Fibroblast of skin of right biceps (primary cell): ENCODE measurements at places on chromosomes 6 and 20.

- no peak for DNase-seq
Observed at GRCh38 chr6:110387986-110388385, 27.4 kb downstream of the DDO start.

DNA sequence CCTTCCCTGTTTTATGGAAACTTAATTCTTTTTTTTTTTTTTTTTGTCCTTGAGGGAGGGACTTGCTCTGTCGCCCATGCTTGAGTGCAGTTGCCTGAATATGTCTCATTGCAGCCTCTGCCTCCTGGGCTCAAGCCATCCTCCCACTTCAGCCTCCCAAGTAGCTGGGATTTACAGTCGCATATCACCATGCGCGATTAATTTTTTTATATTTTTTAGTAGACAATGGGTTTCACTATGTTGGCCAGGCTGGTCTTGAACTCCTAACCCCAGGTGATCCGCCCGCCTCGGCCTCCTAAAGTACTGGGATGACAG is 654 bp downstream of the TMEM14C start:
- DNase-seq = no peak

DNA sequence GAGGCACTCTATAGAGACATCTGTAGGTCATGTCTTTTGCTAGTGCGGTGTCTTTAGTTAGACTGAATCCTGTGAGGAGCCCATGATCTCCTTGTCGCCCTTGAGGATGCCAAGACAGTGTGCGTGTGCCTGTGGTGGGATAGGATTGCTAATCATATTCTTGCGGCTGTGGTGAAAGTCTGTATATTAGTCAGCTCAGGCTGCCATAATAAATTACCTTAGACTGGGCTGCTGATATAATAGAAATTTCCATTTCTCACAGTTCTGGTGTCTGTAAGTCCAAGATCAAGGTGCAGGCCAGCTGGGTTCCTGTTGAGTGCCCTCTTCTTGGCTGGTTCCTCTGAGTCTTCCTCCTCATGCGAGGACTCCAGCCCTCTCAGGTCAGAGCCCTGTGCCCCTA is 141.2 kb downstream of the JARID2 start:
- DNase-seq = peak; percentile 79

- DNase-seq = peak; percentile 62
Observed at GRCh38 chr6:109526905-109527628, 44.0 kb upstream of the ZBTB24 start.

GRCh38 chr6:36334832-36335459 is 1.7 kb downstream of the BNIP5 start:
- DNase-seq = no peak

DNA sequence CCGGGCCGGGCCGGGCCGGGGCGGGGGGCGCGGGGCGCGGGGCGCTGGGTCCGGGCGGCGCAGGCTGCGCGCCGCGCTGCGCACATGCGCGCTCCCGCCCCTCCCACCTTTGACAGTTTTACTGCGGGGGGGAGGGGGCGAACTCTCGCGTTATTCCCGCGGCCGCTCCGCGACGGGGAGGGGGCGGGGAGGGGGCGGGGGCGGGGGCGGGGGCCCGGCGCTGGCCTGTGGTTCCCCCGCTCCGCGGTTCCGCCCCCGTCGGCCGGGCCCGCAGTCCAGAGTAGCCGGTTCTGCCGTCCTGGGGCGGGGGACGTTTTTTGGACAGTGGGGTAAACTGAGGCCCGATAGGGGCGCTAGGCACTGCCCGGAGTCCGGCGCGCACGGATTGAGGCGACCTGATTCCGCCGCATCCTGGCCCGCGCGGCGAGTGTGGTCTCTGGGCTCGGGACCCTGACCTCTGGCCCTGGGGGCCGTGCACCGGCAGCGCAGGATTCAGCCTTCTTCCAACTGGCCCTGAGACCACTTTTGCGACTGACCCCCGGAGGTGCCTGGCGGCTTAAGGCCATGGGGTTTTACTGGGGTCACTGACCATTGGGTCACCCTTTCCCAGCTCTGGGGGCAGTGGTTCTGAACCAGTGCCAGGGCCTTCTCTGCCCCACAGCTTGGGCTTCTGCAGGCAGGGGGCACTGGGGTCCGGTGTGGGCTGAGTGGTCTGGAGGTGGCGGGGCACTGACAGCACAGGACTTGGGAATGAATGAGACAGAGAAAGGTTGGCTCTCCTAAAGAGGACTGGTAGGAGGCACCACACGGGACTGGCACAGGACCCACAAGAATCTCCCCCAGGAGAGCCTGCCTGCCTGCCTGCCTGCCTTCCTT is at the start of gene ZNF512B:
TSS of gene ZNF512B (minus strand) at position 93 of the 876 bp plus-strand sequence. CDS start 1,980 bp downstream, outside the sequence.
- peak; percentile 78 for DNase-seq

DNA sequence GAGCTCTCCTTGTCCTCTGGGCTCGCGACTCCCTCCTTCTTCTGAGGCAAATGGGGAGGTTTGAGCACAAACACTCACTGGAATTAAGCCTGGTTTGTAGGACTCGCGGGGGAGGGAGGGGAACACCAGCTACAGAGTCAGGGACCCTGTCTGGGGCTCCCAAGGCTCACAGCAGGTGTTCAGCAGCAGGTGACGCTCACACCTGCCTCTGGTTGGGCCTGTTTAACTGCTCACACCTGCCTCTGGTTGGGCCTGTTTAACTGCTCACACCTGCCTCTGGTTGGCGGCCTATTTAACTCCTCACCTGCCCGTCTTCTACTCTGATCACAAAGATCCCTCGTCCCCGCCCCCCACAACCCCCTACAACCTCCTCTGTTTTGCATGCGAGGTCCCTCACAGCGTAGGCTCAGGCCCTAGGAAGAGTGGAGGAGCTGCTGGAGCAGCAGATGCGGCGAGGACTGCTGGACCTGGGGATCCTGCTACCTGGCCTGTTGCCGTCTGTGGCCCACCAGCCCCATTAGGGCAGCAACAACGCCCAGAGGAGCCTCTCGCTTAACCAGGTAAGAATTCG is 181.9 kb downstream of the ERMARD start:
- DNase-seq = no peak

DNA sequence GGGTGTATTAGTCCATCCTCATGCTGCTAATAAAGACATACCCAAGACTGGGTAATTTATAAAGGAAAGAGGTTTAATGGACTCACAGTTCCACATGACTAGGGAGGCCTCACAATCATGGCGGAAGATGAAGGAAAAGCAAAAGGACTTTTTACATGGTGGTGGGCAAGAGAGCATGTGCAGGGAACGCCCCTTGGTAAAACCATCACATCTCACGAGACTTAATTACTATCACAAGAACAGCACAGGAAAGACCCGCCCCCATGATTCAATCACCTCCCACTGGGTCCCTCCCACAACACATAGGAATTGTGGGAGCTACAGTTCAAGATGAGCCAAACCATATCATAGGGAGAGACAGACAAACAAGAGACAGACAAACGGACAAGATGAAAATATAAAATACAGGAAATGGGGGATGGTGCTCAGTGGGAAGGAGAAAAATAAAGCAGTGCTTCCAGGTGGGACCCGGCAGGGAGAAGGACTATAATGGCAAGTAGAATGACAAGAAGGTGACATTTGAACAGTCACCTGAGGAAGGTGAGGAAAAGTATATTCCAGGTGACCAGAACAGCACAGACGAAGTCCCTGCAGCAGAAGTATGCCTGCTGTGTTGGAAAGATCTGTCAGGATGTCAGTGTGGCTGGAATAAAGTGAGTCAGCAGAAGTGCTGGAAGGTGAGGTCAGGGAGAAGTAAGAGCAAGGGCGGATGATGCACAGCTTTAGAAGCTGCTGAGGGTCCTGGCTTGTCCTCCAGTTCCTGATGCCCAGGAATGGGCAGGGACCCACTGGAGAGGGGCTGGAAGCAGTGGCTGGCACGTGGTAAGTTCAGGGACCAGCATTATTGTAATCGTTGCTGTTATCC is 61.1 kb downstream of the SLC2A10 start:
- DNase-seq = peak; percentile 46

DNA sequence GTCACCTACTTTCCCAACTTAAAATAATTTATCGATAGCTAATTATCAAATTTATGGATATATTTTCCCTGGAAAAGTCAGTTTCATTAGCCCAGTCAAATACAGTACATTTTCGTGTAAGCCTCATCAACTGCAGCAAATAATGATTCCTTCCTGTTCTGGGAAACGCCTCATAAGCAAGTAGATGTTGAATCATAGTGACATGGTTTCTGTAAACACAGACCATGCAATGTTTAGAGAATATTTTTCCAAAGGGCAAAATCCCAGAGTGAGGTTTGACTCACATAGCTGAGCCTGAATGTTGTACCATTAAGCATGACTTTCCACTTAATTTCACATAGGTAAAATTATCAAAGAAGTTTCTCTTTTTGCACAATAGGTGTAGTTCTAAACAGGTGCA is 16.7 kb upstream of the VNN1 start:
- no peak for DNase-seq

DNA sequence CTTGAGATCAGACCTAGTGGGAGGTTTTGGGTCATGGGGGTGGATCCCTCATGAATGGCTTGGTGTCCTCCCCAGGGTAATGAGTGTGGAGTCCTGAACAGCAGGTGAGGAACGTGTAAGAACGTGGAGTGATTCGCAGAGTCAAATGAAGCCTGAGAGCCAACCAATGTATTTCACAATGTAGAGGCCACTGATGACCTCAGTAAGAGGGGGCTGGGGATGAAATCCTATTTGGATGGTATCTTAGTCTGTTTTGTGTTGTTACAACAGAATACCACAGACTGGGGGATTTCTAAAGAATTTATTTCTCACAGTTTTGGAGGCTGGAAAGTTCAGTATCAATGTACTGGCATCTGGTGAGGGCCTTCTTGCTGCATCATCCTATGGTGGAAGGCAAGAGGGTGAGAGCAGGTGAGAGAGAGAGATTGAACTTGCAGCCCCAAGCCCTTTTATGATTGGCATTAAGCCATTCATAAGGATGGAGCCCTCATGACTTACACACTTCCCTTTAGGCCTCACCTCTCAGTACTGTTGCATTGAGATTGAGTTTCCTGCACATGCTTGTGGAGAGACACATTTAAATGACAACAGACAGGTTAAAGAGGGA is 47.3 kb upstream of the HIVEP1 start:
- peak; percentile 55 for DNase-seq

GRCh38 chr6:134995536-134995935 is 45.6 kb upstream of the ALDH8A1 start:
- DNase-seq = no peak

GRCh38 chr6:42443312-42444060 is 8.2 kb downstream of the TRERF1 start:
- DNase-seq = no peak

GRCh38 chr6:98672681-98673475 is 161.5 kb upstream of the POU3F2 start:
- DNase-seq = no peak

DNA sequence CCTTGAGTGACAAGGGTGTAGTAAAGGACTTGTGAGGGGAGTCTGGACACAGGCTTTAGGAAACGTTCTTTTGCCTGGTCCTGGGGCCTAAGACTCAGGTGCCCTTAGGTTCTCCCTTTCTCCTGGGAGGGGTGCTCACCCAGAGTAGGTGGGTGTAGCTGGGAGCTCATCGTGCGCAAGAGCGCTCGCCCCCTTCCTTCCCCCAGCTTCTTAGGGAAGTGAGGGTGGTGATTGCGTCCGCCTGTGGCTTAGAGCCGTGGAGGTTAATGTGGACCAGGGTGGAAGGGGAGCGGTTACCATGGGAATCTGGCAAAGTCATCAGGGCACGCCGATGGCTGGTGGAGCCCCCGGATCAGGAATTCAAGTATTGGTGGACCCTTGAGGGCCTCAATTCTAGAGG is 3.3 kb upstream of the AARS2 start:
- no peak for DNase-seq

DNA sequence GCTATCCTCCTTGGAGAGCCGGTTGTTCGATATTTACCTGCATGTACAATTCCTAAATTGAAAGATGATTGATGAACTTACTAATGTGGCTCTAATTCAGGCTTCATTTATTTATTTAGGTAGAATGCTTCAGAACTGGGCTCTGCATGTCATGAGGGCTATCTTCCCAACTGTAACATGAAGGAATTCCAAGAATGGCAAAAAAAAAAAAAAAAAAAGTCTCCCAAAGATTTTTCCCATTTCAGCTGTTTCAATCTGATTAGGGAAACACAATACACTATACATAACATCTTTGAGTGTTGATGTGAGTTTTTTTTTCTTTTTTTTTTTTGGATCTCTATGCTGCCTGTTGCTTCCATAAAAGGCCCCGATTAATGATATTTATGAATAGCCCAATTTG is 120.1 kb upstream of the SHLD1 start:
- no peak for DNase-seq

- peak; percentile 55 for DNase-seq
Observed at GRCh38 chr6:15870333-15871043, 207.7 kb upstream of the DTNBP1 start.

- DNase-seq = peak; percentile 83
Observed at GRCh38 chr6:135346747-135347146, 150.8 kb downstream of the AHI1 start.

DNA sequence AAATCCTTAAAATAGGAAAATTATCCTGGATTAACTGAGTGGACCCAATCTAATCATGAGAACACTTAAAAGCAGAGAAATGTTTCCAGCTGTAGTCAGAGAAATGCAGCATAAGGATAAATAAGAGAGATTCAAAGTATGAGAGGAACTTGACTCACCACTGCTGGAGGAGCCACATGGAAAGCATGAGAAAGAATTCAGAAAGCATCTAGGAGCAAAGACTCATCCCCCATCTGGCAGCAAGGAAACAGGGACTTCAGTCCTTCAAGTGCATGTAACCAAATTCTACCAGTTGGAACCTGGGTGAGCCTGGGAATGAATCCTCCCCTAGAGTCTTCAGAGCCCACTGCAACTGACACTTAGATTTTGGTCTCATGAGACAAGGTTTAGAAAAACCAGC is 33.7 kb downstream of the RNF146 start:
- DNase-seq = peak; percentile 93

DNA sequence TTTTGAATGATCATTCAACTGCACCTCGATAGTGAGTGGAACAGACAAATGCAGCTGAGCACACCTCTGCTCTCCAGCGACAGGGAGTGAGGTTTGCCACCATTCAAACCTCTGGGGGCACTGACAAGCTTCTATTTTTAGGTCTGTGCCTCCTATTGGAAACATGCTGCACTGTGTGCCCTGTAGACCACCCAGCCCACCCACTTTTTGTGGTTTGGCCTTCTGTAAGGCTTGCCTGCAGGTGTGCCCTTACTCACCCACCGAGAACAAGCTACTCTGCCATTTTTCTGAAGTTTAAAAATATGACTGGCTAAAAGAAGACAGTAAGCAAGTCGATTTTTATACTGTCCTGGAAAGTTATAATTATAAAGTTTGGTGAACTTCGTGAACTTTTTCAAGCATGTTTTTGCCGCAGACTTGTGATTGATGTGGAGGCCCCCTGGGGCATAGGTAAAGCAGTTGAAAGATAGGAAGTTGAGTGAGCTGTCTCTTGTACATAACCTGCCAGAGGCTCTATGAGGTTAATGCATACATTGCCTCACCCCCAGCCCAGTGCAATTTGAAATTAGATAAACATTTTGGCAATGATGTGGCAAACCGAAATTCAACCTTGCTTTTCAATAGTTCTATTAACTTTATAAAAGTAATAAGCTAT is 53.8 kb downstream of the ADGRG6 start:
- DNase-seq = no peak

- no peak for DNase-seq
Observed at GRCh38 chr20:38304845-38305447, 990 bp downstream of the BPI start.

- DNase-seq = no peak
Observed at GRCh38 chr6:92962846-92963245, 456.5 kb downstream of the EPHA7 start.

GRCh38 chr6:86822747-86823146 is 114.6 kb upstream of the HTR1E start:
- DNase-seq = no peak
